ENCODE measurements at places on chromosomes 5 and 9. TPM values are rescaled to one million over a fixed set of nuclear protein-coding genes. Genes with fewer than 3 reads are reported as not detected.
A peak's percentile ranks its signal among the peaks of the same experiment; 100 is the strongest.

- no peak overlapping the region for H3K27ac ChIP-seq
- no peak overlapping the region for H3K4me3 ChIP-seq
- no peaks in the 10 kb centered on the region for H3K36me3 ChIP-seq
- no peaks in the 10 kb centered on the region for H3K27me3 ChIP-seq
- H3K4me1 ChIP-seq: peaks cover 11% of the 10 kb centered on the region
Measured at GRCh38 chr9:137022662-137023008, 5.4 kb downstream of the ABCA2 start.

DNA sequence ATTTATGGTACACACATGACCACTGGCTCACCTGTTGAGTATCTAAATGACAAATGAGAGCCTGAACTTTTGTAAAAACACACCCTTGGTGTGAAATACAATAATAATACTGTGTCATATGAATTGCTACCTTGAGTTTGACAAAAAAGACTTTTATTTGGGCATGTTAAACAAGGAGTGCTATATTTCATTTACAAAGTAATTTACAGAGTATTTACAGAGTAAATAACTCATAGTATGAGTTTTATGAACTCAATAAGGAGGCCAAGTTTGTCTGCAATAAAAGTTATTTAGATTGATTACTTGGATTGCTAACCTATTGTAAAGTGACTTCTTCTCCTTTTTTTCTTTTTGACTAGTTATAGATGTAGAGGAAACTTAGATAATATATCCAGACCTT lies 146.0 kb upstream of the NUDT12 start:
- H3K36me3 ChIP-seq: no peaks in the 10 kb centered on the region
- DNase-seq: no peak
- H3K4me1 ChIP-seq: no peaks in the 10 kb centered on the region
- H3K27ac ChIP-seq: no peak overlapping the region

GRCh38 chr5:17255471-17256021 lies 38.1 kb downstream of the BASP1 start:
- no peak overlapping the region for H3K27ac ChIP-seq
- H3K4me1 ChIP-seq: peaks cover 4% of the 10 kb centered on the region
- no peaks in the 10 kb centered on the region for H3K27me3 ChIP-seq
- DNase-seq: no peak
- H3K4me3 ChIP-seq: no peak overlapping the region

GRCh38 chr9:14186096-14186495 lies 127.8 kb downstream of the NFIB start:
- no peak overlapping the region for H3K4me3 ChIP-seq
- no peak overlapping the region for H3K27ac ChIP-seq
- no peaks in the 10 kb centered on the region for H3K36me3 ChIP-seq
- no peaks in the 10 kb centered on the region for H3K27me3 ChIP-seq
- no peaks in the 10 kb centered on the region for H3K4me1 ChIP-seq

DNA sequence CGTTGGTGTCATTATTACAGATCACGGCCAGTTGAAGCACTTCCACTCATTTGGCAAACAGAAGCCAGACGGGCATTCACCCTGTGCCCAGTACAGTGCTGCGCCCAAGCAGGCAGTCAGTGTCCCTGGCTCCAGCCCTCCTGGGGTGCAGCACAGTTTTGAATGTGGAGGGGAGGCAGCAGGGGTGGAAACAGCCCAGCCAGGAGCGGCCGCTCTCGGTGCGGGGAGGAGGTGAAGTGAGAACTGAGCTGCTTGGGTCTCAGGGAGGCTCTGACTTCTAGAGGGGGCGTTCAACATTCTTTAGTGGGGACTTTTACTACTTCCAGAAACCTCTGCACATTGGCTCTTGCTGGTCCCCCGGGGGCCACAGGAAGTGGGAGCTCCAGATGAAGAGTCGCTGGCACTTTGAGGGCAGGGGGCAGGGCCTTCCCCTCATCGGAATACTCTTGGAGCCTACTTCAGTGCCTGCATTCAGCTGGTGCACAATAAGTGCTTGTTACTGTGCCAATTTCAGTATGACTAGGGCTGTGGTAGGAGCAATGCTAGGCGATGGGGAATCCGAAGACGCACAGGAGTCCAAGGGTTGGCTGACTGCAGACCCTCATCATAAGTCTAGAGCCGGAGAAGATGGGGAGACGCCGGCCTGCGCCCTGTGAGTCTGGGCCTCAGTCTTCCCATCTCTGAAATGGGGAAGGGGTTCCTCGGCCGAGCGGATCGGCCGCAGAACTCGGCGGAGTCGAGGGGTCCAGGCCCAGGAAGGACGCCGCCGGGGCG lies 492 bp upstream of the NEK6 start:
- no peak overlapping the region for H3K27ac ChIP-seq
- H3K27me3 ChIP-seq: no peaks in the 10 kb centered on the region
- no peaks in the 10 kb centered on the region for H3K36me3 ChIP-seq
- DNase-seq: no peak
- H3K4me1 ChIP-seq: peaks cover 31% of the 10 kb centered on the region

DNA sequence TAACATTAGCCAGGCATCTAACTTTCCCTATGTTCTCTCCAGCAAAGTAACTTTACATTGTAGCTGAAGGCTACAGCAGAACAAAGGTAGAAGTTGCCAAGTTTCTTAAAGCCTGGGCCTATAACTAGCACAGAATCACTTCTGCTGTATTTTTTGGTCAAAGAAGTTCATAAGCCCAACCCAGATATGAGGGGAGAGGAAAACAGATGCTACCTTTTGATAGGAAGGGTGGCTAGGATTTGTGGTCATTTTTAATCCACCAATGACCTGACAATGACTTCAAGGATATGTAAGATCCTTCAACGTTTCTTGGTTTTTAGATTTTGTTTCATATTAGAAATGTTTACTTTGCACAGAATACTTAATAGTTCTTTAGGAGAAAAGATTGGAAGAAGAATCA lies 64.2 kb upstream of the RANBP3L start:
- no peaks in the 10 kb centered on the region for H3K27me3 ChIP-seq
- no peak overlapping the region for H3K4me3 ChIP-seq
- H3K36me3 ChIP-seq: no peaks in the 10 kb centered on the region
- no peak for DNase-seq
- no peak overlapping the region for H3K27ac ChIP-seq

- H3K4me1 ChIP-seq: peaks cover 12% of the 10 kb centered on the region
- H3K27ac ChIP-seq: peak overlapping the region; percentile 33
- DNase-seq: no peak
- H3K27me3 ChIP-seq: no peaks in the 10 kb centered on the region
- no peaks in the 10 kb centered on the region for H3K36me3 ChIP-seq
- H3K4me3 ChIP-seq: no peak overlapping the region
Measured at GRCh38 chr5:34511063-34511462, 145.1 kb upstream of the RAI14 start.

DNA sequence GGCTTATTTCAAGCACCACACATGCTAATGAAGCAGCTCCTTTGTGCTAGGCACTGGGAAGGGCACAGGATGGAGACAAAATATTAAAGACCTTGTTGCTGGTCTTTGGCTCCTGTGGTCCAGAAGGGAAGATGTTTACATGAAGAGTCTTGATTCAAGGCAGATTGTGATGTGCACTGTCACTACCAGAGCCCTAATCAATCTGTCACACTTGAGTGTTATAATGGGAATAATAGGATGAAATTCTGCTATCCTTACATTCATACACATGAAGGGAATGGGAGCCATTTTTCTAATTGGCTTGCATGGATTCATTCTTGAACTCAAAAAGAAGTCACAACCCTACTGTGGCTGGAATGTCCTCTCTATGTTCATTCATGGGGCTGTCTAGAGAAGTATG lies 203.0 kb downstream of the SEC61B start:
- no peaks in the 10 kb centered on the region for H3K4me1 ChIP-seq
- H3K27me3 ChIP-seq: no peaks in the 10 kb centered on the region

DNA sequence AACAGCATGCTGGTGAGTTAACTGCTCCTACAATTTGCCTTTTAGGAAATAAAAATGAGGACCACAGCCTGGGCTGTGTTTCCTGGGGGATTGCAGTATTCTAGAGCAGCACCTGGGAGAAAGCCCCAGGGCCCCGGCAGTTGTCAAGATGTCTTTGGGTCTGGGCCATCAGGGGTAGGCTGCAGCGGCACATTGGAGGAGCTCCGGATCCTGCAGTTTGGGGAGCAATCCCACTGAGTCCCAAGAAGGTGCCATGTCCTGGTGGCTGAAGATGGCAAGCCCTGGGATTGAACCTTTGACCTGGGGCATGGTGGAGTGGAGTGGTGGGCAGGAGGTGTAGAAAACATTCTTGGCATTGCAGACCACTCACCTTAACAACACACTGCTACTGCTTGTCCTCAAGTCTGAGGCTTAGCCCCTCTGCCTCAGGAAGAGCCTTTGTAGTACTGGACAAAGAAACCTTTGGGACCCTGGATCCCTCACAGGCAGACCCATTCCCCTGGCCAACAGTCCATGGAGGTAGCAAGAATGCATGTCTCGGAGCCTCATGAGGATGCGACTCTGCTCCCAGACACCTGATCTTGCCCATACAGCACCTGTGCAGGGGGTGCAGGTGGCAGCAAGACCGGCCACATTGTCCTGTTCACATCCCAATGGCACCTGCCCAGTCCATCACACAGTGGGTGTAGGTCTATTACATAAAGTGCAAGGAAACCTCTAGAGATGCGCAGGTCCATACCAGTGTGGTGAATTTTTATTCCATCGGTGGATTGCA lies 159.1 kb upstream of the IRX2 start:
- H3K36me3 ChIP-seq: no peaks in the 10 kb centered on the region
- no peak overlapping the region for H3K4me3 ChIP-seq
- no peaks in the 10 kb centered on the region for H3K4me1 ChIP-seq
- H3K27ac ChIP-seq: no peak overlapping the region

GRCh38 chr5:71891856-71892255 lies 172.8 kb downstream of the CARTPT start:
- H3K4me1 ChIP-seq: no peaks in the 10 kb centered on the region
- no peaks in the 10 kb centered on the region for H3K36me3 ChIP-seq
- no peak overlapping the region for H3K4me3 ChIP-seq
- DNase-seq: no peak

DNA sequence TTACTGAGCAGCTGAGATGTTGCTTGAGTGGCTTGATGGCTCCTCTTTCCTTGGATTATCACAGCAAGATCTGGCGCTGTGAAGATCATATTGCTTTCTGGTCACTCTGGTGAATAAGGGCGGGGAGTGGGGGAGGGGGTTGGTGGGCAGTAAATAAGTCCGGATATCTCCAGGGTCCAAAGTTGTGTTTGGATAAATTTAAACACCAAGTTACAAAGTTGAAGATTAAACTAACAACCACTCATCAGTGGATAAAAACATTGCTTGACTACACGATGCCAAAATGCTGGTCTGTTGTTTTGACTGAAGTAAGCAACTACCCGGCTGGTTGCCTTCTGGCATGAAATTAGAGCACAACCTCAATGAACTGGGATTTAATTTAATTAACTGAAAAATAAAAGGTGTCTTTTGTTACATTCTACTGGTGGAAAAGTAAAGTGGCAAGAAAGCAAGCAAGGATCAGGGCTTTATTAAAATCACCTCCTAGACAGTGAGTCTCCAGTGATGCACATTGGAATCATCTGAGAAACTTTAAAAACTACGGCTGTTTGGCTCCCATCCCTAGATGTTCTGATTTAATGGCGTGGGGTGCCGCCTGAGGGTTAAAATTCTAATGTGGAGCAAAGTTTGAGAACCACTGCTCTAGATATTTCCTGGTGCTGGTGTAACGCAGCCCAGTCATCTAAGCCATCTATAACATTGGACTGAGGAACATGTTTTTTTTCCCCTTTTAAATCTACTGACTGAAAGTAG lies 86.7 kb upstream of the AGXT2 start:
- DNase-seq: no peak
- no peak overlapping the region for H3K27ac ChIP-seq
- H3K4me1 ChIP-seq: no peaks in the 10 kb centered on the region
- H3K36me3 ChIP-seq: no peaks in the 10 kb centered on the region
- no peak overlapping the region for H3K4me3 ChIP-seq

DNA sequence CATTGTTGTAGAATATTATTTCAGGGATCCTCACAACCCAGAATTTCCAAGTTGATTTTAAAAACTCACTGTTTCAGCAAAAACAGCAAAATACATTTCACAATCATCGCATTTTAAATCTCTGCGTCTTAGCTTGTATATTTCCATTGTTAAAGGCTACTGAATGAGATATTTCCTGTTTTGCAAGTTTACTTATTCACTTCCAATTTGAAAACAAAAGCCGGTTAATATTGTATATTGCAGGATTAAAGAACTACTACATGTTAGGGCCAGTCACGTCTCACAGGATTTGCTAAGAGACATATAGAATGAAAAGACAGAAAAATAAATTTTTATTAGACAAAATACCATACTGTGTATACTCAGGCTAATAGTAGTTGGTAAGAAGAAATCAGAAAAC lies 395.9 kb upstream of the CDH9 start:
- DNase-seq: no peak
- H3K4me1 ChIP-seq: no peaks in the 10 kb centered on the region
- no peak overlapping the region for H3K4me3 ChIP-seq
- no peaks in the 10 kb centered on the region for H3K36me3 ChIP-seq

The C9orf153 gene
- total RNA-seq: 0.23 TPM

The KCTD16 gene
- total RNA-seq: 5.1 TPM

The NUTM2F gene
- total RNA-seq: not detected

The IL31RA gene
- total RNA-seq: 0.14 TPM
